ENCODE measurements at places on chromosomes 16 and 17.

GRCh38 chr17:7429722-7430121 lies 1.1 kb downstream of the SPEM3 start:
- no peak for DNase-seq

GRCh38 chr17:42142371-42142896 lies 12.4 kb downstream of the RAB5C start:
- DNase-seq: no peak

DNA sequence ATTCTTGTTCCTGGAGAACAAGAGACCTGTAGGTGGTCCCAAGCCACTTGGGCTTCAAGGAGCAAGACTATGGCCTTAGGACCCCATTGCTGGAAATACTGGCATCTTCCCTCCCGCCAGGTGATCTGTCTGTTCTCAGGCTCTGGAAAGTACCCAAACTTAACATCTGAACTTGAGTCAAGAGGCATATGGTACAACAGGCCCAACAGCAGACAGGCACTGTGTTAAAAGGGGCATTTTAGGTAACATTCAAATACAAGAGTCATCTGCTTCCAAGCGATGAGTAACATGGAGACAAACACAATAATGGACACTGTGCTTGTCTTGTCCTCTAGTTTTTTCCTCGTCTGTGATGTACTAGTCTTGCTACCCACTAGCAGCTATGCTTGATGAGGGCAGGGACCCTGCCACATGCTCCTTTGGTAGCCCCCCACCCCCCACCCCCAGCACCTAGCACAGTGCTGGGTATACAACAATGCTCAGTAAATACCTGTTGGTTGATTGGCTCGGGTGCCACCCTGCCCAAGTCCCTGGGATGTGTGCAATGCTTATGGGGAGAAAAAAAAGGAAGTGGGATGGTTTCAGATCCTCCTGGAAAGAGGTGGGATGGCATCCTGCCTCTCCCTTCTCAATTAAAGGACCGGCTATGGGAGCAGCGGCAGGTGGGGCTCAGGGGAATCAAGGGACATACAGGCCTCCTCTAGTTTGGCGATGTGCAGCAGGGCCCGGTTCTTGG lies 19.4 kb downstream of the CSF3 start:
- DNase-seq: no peak

DNA sequence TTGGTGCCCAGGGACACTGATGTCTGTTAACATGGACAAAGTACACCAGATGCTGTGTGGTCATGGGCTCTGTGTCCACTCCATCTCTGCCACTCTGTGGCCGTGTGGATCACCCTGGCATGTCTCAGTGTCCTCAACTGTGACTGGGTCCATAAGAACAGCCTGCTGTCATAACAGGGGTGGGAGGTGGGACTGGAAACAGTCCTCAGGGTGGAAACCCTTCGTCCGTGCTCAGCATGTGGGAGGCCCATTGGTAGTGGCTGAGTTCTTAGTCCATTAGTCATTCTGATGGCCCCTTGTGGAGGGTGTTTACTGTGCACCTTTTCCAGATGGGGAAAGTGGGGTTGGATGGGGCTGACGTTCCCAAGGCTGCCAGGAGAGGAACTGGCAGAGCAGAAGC lies 12.8 kb downstream of the FLYWCH2 start:
- no peak for DNase-seq
